Right lobe of liver (tissue), 6 donors: ENCODE measurements at places on chromosomes 12 and 14.

- DNase-seq = no peak
These were observed 5.5 kb downstream of the KRT79 start for GRCh38 chr12:52828591-52829021.

GRCh38 chr12:15227004-15227679, 5.9 kb upstream of the RERG start:
- DNase-seq = peak; percentile 47

DNA sequence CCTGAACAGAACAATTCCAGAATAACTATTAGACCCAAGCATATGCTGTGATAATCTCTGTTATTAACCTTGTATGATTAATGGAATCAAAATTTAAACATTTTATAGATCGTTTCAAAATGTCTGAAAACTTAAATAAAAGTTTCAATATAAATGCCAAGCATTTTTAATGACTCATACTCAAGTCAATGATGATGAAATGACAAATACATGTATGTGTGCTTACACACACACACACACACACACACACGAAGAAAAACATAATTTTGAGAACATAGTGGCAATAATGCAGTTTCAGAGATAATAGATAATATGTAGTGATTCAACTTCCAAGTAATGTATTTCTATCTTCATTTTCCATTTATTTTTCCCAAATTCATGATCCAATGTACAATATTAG, 384.9 kb upstream of the FOXG1 start:
- no peak for DNase-seq

- DNase-seq = no peak
These were observed 141.6 kb upstream of the AVPR1A start for GRCh38 chr12:63292471-63293221.

GRCh38 chr14:47261350-47261749, 414.1 kb downstream of the MDGA2 start:
- DNase-seq = no peak

GRCh38 chr12:3157581-3158323, 80.6 kb downstream of the TSPAN9 start:
- DNase-seq = no peak

DNA sequence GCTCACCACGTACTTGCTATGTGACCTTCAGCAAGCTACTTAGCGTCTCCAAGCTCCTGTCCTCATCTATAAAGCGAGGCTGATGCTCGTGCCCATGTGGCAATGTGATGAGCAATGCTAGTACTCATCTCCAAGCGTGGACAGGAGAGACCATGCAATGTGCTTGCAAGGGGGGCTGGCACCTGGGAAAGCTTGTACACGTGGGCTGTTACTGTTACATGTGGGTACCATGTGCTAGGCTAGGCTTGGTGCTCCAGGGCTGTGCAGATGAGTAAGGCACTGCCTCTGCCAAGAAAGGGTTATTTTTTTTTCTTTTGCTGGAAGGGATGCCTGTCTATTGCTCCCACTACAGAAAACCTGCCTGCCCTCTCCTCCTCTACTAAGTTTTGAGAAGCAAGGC, 46.6 kb downstream of the TSPAN11 start:
- DNase-seq = no peak

DNA sequence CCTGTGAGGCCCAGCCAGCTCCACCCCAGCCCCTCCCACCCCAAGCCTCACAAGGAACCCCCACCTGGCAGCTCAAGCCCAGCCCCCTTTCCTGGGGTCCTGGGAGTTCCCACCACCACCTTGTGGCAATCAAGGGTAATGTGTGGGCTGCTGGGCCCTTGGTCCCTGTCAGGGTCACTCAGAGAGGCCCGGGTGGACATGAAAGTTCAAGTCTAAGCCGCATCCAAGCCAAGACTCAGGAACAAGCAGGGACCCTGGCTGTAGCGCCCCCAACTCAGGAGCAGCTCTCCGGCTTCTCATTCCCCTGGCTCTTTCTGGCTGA, 106.4 kb upstream of the C14orf180 start:
- DNase-seq = no peak

DNA sequence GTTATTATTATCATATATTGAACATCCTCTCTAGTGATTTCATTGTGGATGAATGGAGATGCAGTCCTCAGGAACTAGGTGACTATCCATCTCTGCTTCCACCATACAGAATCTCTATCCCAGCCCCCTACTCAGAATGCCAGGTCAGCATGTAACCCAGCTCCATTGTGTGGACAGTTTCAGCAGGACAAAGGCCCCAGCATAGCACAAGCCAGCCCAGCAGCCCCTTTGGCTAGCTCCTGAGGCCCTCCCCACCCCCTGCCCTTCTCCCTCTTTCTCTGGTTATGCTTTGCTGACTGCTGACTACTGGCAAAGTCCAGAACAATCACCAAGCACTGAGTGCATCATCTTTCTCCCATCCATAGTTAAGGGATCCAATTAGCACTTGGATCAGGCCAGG, 5.8 kb upstream of the SPRYD4 start:
- DNase-seq = no peak

DNA sequence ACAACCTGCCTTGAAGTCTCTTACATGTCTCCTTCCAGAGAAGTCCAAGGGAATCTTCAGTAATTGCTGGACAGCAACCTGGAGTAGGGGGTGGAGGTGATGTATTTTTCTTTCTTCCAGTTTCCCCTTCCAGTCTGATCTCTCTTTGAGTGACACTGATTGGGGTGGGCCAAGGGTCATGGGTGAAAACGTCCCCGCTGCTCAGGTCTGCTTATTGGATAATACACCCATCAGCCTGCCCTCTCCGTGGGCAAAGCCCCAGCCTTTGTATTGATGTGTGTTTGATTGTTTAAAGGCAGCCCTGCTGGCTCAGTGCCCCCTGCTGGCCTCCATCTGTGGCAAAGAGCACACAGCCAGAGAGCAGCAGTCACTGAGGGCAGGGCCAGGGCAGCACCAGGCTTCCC, 35.7 kb upstream of the ATP2A2 start:
- DNase-seq = peak; percentile 90

DNA sequence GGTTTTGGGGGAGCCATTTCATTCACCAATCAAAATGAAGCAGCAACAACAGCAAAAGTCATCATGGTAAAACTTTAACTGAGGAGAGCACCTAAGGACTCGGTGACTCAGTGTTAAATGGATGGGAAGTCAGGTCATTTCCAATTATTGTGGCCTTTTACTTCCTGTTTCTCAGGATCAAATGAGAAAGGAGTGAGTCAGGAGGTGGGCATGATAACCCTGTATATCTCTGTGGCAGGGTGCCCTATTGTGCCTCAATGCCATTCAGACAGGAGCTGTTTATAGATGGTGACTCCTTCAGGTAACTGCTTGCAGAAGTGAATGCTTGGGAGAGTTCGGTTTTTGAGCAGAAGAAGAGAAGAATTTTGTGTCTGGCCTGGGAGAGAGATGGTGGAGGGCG, 135.5 kb upstream of the CPM start:
- DNase-seq = no peak

DNA sequence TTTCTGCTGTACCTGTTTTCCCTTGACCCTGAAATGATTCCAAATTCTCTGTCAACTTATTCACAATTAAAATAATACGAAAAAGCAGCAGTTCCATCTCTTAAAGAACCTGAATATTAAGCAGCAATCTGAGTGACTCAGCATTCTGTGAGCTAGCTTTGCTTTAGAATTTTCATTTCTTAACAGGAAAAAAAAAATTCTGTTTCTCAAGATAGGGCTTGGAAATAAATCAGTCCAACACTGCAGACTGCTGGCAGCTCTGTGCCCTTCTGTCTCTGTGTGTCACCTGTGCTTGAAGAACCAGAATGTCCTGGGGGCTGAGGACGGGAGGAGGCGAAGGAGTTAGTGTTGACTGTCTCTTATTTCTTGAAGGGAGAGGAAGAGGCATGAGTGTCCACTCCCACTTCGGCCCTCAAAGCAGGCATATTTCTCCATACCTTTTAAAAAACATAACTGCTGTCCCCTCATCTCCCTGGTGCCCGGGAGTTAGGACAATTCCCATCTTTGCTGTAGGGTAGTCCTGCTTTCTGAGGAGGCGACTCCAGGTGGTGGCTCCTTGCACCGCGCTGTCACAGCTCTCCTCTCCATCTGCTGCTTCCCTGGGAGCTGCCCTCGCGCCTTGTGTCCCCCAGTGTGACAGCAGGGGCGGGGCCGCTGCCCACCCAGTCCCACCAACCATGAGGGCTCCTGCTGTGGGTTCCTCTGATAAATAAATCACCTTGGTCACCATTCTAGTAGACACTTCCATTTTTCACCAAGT, 203.1 kb downstream of the CALM1 start:
- no peak for DNase-seq

DNA sequence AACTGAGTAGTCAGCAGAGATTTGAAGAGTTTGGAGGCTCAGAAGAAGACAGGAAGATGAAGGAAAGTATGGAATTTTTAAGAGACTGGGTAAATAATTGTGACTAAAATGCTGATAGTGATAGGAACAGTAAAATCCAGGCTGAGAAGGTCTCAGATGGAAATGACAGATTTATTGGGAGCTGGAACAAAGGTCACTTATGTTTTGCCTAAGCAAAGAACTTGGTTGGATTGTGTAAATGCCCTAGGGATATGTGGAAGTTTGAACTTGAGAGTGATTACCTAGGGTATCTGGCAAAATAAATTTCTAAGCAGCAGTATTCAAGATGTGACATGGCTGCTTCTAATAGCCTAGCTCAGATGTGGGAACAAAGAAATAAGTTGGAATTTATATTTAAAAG, 180.9 kb downstream of the TRHDE start:
- DNase-seq = no peak

DNA sequence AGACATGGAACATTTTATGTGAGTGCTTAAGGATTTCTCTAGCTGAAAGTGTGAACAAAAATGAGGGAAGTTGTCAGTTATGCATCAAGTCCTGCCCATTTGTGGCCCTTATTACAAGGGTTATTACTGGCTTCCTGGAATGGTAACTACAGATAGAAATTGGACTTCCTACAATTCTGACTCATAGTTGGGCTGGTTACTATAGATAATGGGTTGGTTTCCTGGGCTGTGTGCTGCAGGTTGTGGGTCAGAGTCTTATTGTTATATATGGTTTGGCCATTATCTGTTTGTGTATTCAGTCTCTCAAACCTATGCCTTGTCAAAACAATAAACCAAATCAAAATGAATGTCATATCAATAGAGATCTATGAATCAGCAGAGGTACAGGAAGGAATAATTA, 313.7 kb downstream of the ADAMTS20 start:
- no peak for DNase-seq

DNA sequence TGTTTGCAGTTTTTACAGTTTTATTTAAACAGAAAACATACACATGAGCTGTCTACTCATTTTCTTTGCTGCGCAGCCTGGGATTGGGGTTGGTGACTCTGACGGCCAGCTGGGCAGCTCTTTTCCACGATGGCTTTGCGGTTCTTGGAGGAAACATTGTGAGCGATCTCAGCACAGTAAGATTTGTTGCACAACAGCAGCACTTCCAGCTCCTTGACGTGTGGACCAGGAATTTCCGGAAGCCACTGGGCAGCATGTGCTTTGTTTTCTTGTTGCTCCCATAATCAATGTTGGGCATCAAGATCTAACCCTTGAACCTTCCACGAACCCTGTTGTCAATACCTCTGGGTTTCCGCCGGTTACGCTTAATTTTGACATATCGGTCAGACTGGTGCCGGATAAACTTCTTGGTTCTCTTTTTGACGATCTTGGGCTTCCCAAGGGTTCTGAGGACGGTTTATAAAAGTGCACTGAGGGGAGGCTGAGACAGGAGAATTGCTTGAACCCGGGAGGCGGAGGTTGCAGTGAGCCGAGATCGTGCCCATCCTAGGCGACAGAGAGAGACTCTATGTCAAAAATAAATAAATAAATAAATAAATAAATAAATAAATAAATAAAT, 21.8 kb downstream of the FKBP11 start:
- no peak for DNase-seq

GRCh38 chr12:54417712-54418440, 1.2 kb downstream of the ITGA5 start:
- DNase-seq = no peak

- DNase-seq = no peak
These were observed 210.1 kb downstream of the SUDS3 start for GRCh38 chr12:118586433-118586832.

GRCh38 chr12:72523754-72524153, 251.6 kb downstream of the TRHDE start:
- DNase-seq = no peak

DNA sequence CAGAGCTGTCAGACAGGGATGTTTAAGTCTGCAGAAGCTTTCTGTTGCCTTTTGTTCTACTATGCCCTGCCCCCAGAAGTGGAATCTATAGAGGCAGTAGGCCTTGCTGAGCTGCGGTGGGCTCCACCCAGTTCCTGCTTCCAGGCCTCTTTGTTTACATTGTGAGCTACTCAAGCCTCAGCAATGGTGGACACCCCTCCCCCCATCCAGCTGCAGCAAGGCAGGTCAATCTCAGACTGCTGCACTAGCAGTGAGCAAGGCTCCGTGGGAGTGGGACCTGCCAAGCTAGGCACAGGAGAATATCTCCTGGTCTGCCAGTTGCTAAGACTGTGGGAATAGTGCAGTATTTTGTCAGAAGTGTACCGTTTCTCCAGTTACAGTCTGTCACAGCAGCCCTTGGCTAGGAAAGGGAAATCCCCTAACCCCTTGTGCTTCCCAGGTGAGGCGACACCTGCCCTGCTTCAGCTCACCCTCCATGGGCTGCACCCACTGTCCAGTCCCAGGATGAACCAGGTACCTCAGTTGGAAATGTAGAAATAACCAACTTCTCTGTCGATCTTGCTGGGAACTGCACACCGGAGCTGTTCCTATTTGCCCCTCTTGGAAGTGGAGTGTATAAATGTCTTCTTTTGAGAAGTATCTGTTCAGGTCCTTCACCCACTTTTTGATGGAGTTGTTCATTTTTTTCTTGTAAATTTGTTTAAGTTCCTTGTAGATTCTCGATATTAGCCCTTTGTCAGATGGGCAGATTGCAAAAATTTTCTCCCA, 213.5 kb upstream of the SLC38A2 start:
- no peak for DNase-seq

- no peak for DNase-seq
These were observed 8.8 kb upstream of the CDK17 start for GRCh38 chr12:96408993-96409392.

- no peak for DNase-seq
These were observed 7.6 kb downstream of the ARHGEF40 start for GRCh38 chr14:21077672-21078071.

- peak; percentile 57 for DNase-seq
These were observed 22.3 kb downstream of the DCAF4 start for GRCh38 chr14:72948481-72949138.

- DNase-seq = no peak
These were observed 20.3 kb downstream of the KNTC1 start for GRCh38 chr12:122547330-122547729.

- peak; percentile 14 for DNase-seq
These were observed 339.8 kb downstream of the TMEM121 start for GRCh38 chr14:105865904-105866840.

DNA sequence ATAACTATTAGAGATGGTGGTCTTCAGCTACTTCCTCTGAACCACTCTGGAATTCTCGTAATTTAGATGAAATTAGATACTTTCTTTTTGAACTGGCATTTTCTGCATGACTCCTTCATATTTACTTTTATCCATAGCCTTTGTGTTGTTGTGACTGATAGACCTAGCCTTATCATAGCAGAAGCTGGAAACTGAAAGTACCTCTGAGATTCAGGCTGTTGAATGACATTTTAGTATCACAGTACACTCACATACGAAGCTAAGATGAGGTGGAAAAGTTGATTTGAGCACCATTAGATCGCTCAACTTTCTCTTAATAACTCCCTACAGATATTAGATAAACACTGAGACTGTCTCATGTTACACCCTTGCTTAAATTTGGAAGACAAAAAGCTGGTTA, 525.1 kb upstream of the FBXO33 start:
- DNase-seq = no peak

- DNase-seq = no peak
These were observed 86.4 kb upstream of the RPH3A start for GRCh38 chr12:112705037-112705632.

- DNase-seq = no peak
These were observed 1.6 kb downstream of the DPF3 start for GRCh38 chr14:72892103-72892878.
